ENCODE measurements at places on chromosomes 4 and X.

DNA sequence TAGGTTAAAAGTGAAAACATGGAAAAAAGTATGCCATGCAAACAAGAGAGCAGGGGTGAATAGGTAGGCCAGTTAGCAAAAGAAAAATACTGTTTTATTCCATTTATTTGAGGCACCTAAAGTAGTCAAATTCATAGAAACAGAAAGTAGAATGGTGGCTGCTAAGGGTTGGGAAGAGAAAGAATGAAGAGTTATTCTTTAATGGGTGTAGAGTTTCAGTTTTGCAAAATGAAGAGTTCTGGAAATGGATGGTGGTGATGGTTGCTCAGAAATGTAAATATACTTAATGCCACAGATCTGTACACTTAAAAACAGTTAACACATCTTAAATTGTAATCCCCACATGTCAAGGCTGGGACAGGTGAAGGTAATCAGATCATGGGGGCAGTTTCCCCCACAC, 29.7 kb downstream of the PARM1 start:
- DNase-seq, result no peak

GRCh38 chr4:74624351-74625151, 169.8 kb downstream of the BTC start:
- peak; percentile 83 for DNase-seq

- DNase-seq, result no peak
Observed at GRCh38 chrX:115957862-115958490, 212.6 kb upstream of the AGTR2 start.

GRCh38 chrX:115616943-115617563, 56.1 kb downstream of the PLS3 start:
- no peak for DNase-seq

DNA sequence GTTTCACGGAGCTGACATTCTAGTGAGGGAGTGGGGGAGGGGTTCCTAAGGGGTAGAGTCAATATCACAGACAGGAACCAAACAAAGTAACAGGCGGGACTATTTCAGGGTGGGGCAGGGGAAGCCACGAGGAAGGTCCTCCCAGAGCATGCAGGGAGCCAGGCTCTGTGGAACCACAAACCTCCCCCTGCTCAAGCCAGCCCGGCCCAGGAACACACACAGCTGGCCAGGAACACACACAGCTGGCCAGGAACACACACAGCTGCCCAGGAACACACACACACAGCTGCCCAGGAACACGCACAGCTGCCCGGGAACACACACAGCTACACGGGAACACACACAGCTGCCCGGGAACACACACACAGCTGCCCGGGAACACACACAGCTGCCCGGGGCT, 24.8 kb downstream of the EVC2 start:
- DNase-seq, result no peak

GRCh38 chrX:110684653-110685052, 111.0 kb downstream of the CHRDL1 start:
- no peak for DNase-seq

- DNase-seq, result no peak
Observed at GRCh38 chr4:36053930-36054329, 190.4 kb downstream of the ARAP2 start.

DNA sequence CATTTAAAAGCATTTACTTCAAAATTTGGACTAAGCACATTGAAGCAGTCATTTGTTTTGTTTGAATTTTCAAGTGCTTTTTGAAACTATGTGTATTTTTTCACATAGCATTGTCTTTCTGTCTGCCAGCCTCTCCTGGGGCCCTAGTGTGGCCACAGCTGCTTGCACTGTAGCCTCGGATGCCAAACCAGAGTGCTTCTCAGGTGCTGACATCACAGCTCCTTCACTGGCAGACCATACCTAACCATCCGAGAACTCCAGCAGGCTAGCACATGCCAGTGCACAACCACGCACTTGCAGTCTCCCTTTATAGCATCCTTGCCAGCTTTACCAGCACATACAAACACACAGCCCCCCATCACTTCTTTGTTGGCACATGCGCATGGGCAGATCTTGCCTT, 1019.7 kb downstream of the STPG2 start:
- no peak for DNase-seq

DNA sequence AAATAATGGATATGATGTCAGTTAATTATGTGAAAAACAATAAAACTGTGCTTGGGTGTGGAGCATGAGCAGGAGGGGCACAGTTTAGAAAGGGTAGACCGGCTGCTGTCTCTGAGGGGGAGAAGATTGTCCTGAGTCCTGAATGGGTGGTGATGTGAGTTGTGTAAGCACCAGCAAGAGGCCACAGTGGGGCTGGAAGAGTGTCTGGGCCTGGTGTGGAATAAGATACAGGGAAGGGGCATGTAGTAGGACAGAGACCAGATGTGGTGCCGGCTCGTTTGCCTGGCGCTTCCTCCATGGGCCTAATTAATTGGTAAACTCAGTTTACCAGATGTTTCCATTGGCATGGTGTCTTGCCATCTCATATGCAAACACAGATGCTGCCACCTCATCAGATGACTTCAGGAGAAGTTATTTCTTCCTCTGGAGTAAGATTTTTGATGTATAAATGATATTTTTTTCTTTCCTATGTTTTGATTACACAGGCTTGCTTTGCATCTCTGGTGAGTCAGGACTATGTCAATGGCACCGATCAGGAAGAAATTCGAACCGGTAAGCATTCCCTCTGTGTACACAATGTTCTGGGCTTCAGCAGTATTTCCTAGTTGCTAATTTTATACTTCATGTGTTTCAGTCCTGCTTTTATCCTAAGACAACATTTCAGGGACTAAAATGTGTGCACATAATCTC, 5.1 kb downstream of the MED28 start:
- DNase-seq, result no peak

Data from CD14-positive monocyte (primary cell).